ENCODE measurements at places on chromosomes 3 and 15. TPM values are rescaled to one million over a fixed set of nuclear protein-coding genes. Genes with fewer than 3 reads are reported as not detected.

The TP63 gene
- total RNA-seq = 77.4 TPM

The HEXA gene
- 43.8 TPM for total RNA-seq

The COL7A1 gene
- total RNA-seq = 294 TPM

The BNC1 gene
- total RNA-seq = 74.7 TPM

The C3orf85 gene
- total RNA-seq = not detected

The STAC gene
- 0.85 TPM for total RNA-seq

The KNL1 gene
- total RNA-seq = 20.0 TPM

The VIPR1 gene
- 6.6 TPM for total RNA-seq
